Urinary bladder (tissue), 4 donors: ENCODE measurements at places on chromosomes 7 and 10. TPM values are rescaled to one million over a fixed set of nuclear protein-coding genes. Genes with fewer than 3 reads are reported as not detected.

MYH16 gene
- polyA plus RNA-seq, result not detected

DNA sequence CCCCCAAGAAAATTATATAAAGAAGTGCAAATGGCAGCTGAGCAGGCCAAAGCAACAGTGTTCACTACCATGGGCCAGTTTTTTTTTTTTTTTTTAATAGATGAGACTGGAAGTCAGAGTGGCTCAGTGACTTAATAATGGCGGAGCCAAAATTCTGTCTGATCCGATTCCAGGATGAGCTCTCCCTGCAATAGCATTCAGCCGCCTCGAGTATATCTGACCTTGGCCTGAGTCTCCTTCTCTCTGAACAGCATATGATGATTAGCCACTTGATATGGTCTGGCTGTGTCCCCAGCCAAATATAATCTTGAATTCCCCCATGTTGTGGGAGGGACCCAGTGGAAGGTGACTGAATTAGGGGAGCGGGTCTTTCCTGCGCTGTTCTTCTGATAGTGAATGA lies 76.7 kb upstream of the PRLHR start:
- no peak for DNase-seq

LIPK gene
- not detected for polyA plus RNA-seq

DNA sequence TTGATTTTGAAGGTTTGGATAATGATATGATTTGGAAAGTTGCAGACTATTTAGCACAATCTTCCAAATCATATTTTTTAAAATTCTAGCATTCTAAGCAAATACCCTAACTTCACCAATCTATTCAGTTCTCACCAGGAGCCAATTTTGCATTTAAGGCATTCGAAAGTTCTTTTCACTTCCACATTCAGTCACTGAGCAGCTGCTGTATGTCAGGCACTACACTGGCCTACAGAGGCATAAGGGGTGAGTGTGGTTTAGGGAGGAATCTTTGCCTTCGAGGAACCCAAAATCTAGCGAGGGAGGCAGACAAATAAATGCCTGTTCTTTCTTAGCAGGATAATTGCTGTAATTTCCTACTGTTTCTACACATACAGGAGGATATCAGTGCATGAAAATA lies 10.7 kb upstream of the UCN3 start:
- no peak for DNase-seq

GRCh38 chr10:105188737-105189462 lies 547.8 kb downstream of the SORCS3 start:
- DNase-seq, result no peak

DNA sequence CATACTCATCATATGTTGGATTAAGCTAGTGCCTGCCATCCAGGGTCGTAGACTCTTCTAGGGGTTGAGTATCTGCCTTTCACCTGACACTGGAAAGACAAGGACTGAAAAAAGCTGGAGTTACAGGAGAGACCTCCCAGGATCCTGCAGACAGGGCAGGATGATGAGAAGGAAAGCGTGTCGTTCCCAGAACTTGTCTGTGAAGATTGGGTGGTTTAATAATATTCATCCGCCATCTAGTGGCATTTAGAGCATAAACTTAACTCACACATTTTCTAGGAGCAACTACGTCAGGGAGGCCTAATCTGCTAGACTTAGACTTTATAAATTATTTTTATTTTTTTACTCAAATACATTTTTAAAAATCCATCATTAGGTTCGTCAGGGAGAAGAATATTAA lies 59.6 kb downstream of the ADRB1 start:
- DNase-seq, result peak; percentile 52

GRCh38 chr7:45306752-45307305 lies 149.2 kb downstream of the RAMP3 start:
- no peak for DNase-seq

FAM24B gene
- 1.8 TPM for polyA plus RNA-seq

RTKN2 gene
- 0.06 TPM for polyA plus RNA-seq

GRCh38 chr7:132933072-132933458 lies 148.8 kb downstream of the CHCHD3 start:
- no peak for DNase-seq

GCK gene
- polyA plus RNA-seq, result 2.1 TPM

GRCh38 chr10:82683945-82684344 lies 809.0 kb downstream of the NRG3 start:
- DNase-seq, result no peak

SFXN2 gene
- polyA plus RNA-seq, result 4.3 TPM

DNA sequence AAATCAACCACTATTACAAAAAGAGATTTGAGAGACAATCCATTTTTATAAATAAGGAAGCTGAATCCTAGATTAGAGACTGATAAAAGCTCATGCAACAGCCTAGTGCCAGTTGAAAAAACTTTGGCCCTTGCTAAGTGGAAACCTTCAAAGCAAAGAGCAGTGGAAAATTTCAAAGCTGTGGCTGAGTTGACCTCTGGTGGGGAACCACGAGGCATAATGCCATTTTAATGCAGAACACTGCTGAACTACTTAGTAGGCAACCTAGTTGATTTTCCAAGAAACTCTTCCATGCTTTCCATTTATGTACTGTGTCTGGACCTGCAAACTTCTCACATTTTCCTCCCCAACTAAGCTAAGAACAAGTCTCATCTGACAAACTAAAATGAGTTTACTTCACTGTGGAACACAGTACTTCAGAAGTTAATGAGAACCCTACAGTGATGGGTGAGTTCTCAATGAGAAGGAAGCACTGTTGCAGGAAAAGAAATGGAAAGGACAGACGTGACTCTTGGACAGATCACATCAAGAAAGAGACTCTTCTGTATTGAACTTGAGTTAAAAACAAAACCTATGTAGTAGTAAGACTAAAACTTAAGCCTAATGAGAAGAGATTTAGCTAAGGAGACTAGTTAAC lies 19.5 kb downstream of the FZD9 start:
- DNase-seq, result no peak

- no peak for DNase-seq
Measured at GRCh38 chr10:130495116-130495862, 359.1 kb downstream of the GLRX3 start.

LIPJ gene
- polyA plus RNA-seq, result not detected

- DNase-seq, result no peak
Measured at GRCh38 chr7:41058986-41059741, 643.7 kb downstream of the INHBA start.

CREB5 gene
- 6.5 TPM for polyA plus RNA-seq

GRCh38 chr10:99661377-99661763 lies 2.1 kb downstream of the ENTPD7 start:
- DNase-seq, result no peak

- no peak for DNase-seq
Measured at GRCh38 chr10:104028146-104028545, 57.5 kb downstream of the COL17A1 start.

GRCh38 chr10:6580279-6581029 lies 378 bp upstream of the PRKCQ start:
- no peak for DNase-seq

SPDYE1 gene
- polyA plus RNA-seq, result not detected

DNA sequence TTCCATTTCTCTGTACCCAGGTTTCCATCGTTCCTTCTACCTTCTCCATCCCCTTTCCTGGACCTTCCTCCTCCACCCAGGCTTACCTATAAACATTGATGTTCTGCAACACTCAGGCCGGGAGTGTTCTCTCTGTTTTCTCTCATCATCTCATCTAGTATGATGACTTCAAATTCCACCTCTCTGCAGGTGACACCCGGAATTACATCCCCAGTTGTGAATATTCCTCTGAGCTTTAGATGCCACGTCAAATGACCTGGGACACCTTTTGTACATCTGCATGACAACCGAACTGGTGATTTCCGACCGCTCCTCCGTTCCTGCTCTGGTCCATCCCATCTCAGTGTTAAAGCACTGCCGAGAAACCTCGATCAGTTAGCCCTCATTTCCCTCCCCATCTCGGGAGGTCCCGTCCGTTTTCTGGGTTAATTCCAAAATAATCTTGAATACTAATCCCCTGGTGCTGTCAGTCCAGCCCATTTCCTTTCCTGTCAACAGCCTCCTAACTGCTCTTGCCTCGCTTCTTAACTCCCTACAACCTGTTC lies 76.7 kb upstream of the SAMD8 start:
- no peak for DNase-seq

GRCh38 chr10:23364378-23364777 lies 19.8 kb upstream of the C10orf67 start:
- DNase-seq, result no peak

DNA sequence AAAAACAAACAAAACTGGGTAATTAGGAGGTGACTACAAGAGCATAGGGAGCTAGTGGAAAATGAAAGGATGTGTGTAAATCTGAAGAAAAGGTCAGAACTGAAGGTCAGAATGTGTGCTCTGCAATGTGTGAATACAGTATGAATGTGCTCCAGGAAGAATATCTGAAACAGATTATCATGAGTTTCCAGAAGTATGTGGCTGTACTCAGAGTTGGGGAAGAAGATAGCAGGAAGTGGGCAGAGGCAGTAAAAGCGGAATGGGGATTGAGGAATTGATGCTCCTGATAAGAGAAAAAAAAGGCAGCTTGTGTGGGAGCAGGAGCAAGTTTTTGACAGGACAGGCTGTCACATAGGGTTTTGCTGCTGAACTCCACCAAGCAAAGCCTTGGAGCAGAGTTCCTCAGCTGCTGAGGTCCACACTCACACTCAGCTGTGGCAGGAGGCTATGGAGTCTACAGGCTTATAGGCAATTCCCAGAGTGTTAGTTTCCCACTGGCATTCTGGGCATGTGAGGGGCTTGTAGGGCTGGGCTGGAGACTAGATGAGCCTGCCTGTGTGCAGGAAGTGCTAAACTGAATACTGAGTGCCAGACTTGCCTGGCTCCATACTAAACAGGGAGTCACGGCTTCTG lies 22.9 kb downstream of the H2AZ2 start:
- DNase-seq, result no peak

DNA sequence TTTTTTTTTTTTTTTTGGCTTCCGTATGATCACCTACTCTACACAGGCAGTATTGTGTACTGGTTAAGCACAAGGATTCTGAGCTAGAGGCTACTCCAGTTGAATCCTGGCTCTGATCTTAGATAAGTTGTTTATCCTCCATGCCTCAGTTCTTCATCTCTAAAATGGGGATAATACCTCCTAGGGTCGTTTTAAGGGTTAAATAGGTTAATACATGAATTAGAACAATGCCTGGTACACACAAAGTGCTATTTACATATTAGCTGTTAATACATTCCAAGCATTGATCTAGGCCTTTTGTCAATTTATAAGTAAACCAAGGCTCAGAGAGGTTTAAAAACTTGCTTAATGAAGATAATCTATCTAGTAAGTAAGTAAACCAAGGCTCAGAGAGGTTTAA lies 59.0 kb downstream of the ST7 start:
- DNase-seq, result no peak

- DNase-seq, result no peak
Measured at GRCh38 chr7:134174795-134175261, 47.7 kb downstream of the LRGUK start.

GRCh38 chr10:60480865-60481563 lies 91.3 kb upstream of the ANK3 start:
- DNase-seq, result no peak

DNA sequence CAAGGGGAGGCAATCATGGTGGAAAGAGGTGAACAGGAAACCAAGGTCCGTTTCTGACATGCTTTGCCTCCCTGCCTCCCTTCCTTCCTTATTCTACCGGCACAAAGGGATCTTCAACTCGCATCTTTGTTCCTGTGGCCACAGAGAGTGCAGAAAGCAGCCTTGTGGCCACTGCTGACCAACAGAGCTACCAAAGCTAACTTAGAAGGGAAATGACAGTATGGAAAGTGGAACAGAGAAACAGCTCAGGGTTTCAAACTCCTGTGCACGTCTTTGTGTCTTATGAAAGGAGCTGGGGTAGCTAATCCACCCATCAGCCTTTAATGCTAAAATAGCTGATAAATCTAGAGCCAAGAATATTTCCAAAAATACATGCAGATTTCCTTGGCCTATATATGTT lies 588.0 kb downstream of the SORCS1 start:
- no peak for DNase-seq

KEL gene
- 0.18 TPM for polyA plus RNA-seq

AQP1 gene
- polyA plus RNA-seq, result 394 TPM

GRCh38 chr10:131909014-131909808 lies 8.4 kb downstream of the PPP2R2D start:
- DNase-seq, result no peak
